Activated CD4-positive, CD25-positive, alpha-beta regulatory T cell treated with anti-CD3 and anti-CD28 coated beads, Interleukin-2, amount 50 U/mL, for 24 hours (primary cell): ENCODE measurements at places on chromosomes 2 and 18.
A peak's percentile ranks its signal among the peaks of the same experiment; 100 is the strongest.

DNA sequence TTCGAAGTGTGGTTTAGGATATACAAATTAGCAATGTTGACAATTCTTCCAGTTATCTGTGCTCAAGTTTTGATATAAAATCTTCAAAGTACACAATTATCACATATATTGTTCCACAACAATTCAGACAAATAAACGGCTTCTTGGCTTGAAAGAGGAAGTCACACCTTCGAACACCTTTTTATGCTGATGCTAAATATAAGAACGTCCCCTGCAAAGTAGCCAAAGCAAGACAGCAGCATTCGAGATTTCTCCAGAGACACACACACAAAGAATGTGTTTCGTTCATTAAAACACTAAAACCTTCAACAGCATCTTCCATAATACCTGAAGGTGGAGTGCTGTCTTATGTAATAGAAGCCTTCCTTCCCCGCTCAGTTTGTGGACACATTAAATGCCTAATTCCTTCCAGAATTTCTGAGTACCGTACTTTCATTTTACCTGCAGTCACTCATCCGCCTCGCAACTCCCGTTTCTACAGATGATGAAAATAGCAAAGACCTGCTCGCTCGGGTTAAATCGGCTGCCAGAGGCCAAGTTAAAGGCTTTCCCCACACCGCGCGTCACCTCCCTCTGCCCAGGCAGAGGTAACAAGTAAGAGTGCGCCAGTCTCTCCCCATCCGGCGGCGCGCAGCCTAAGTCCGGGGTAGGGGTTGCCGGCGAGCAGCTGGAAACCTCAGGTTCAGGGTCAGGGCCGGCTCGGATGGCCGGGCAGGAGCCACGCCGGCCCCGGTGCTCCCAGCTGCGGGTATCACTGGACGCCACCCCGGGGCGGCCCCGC is 847 bp downstream of the SERPINE2 start:
- peak; percentile 68 for ATAC-seq

DNA sequence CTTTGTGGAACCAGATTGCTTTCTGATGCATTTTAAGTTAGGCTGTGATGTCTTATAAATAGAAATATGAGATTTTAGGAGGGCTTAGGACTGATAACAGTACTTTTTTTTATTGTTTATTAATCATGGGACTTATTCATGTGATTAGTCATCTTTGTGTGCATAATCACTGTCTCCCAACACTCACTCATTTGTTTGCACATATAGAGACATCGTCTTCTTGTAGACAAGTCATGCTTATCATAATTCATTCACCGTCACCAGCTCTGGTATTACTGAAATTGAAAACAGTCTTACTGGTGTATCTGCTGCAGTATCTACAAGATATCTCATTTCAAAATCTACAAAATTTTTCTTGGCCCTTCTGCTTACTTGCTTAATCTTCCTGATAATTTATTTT is 45.8 kb downstream of the WDR7 start:
- peak; percentile 78 for ATAC-seq

- ATAC-seq = no peak
These were observed 2.0 kb downstream of the IDH1 start for GRCh38 chr2:208252716-208253492.

DNA sequence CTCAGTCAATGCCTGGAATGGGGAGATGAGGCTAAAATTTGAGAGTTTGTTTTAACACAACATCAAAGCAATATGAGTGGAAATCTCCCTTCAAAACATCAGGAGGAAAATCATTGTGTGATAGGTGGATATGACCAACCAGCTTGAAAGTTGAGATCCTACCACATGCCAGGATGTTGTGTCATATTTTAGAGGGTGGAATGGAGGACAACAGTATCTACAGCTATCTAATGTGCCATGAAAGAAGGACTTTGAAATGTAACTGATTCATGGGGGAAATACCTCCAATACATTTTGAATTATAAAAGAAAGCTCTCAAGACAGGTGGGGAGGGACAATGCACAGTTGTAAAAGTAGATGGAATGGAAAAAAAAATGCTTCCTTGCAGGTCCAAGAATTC is 87.8 kb downstream of the SP100 start:
- ATAC-seq = no peak

DNA sequence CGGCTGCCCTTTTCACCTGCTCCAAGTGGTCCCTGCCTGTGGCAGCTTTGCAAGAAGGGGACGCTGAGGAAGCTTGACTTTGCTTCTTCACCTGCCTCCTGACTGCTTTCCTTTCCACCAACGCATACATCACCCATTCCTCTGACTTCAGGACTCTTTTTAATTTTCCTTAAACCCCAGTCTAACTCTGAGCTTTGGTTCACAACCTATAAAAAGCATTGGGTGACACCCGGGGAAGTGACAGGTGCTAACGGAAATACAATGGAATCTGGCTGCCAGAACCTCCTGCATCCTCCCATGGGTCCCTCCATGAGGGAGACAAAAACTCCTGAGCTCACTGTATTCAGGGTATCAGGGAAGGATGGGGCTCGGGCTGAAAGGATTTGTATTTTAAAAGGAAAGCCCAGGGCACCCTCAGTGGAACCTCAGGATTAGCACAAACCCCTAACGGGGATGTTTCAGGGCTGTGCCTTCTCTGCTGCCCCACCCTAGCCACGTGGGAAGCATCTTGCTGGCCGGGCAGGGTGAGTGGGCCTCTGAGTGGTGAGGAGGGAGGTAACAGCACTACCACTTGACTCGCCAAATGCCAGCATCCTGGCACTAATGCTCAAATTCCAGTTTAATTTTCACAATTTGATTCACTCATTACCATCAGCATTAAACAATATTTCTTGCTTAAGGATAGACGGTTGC is 284.8 kb downstream of the CELF4 start:
- no peak for ATAC-seq

- ATAC-seq = no peak
These were observed 503.9 kb downstream of the PID1 start for GRCh38 chr2:228767196-228767595.

- ATAC-seq = no peak
These were observed 821 bp upstream of the EML6 start for GRCh38 chr2:54722641-54723040.

- no peak for ATAC-seq
These were observed 4.7 kb upstream of the CXCR4 start for GRCh38 chr2:136122661-136123060.

DNA sequence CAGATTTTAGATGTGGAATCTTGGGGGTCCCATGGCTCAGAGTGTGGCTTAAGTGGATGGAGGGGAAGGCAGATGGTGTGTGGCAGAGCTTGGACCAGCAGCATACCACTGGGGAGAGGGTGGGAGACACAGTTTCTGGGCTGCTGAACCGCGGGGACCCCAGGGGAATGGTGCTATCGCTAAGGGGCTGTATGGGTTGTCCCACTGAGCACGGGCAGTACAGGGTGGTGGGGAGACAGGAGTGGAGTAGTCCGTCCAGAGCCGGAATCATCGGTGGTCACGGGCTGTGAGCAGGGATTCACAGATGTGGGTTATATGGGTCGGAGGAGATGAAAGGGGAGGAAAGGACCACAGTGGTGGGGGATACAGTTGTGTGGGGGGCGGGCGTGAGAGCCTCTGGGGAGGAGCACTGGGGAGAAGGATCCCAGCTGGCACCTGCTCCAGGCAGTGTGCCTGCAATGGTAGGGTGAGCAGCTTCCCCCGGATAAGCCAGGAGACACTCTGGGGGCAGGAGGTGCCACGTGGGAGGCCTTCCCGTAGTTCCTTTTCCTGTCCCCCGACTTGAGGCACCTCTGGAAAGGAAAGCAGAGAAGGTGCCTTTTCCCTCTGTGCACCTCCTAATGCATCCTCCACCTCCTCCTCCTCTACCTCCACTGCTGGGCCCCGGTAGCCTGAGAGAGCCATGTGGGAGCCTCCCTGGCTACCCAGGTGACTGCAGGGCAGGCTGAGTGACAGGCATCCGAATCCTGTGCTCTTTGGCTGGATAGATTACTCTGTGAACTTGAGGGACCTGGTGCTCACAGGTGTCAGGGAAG is 24.9 kb downstream of the IGFBP5 start:
- no peak for ATAC-seq

DNA sequence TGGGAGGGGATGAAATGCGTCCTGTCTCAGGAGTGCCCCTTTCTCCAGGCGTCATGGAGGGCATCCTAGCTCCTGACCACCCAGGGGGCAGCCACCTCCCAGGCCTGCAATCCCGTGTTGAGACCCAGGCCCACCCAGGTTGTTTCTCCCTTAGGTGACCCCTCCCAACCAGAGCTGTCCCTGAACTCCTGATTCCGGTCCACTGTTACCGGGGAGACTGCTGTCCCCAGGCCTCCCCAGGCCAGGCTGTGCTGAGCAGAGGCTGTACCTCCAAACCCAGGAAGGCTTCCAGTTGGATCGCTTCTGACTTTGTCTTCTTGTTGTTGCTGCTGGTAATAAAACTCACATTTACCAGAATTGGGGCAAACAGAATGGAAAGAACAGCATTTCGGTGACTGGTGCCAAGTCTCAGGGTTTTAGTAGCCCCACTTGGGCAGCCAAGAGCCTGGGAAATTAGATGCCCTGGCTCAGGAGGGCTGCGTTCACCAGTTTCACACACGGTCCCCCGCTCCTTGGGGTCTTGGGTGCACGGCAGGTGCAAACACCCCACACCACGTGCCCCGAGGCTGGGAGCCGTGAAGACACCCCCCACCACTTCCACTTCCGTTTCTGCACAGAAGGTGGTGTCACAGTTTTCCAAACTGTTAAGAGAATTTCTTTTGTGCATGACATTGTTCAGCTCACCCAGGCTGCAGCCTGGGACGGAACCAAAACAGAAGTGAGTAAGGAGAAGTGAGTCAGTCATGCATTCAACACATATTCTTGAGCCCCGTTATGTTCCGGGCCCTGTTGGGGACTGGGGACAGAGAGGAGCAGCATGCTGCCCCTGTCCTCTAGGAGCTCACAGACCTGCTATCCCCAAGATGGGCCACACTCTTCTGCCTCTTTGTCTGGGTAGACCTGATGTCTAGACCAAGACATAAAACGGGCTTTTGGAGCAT is 29.4 kb downstream of the ITM2C start:
- no peak for ATAC-seq

DNA sequence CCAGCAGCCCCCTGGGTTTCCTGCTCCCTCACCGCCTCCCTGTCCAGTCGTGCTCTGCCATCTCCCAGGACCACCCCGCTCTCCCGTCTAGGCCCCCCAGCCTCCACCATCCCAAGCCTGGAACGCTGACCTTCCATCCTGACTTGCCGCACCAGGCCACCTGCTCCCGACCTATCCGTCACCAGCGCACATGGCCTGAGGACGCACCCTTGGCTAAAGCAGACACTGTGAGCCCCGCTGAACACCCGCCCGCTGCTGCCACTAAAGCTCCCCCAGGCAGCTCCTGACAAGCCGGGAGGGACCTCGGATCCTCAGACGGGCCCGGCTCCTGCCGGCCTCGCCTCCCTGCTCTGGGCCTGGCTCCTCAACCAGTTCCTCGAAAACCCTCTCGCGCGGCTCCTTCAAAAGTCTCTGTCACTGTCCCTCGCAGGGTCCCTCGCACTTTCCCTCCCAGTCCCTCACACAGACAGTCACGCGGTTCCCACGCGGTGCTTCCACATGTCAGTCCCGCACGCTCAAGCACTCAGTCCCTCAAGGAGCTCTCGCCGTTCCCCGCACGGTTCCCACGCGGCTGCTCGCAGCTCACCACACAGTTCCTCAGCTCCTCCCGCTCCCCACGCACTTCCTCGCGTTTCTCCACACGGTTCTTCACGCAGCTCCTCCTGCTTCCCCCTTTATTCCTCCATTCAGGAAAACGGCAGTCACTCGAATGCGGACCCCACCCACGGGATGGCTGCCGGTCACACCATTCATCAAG is 42.4 kb downstream of the KIF1A start:
- ATAC-seq = no peak

DNA sequence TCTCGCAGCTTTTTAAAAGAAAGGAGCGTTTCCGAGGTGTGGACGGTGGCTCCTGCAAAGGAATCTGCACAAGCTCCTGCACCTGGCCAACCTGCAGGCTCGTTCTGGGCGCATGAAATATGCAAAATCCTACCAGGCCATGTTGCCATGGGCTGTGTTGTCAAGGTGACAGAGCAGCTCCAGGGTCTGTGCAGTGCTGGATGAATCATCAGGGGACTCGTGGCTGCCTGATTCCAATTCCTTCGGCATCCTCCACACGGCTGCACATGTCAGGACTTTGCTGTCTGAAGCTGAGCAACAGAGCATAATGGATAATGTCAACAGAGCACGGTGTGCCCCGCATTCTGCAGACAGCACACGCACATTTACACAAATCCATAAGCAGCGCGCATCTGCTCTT is 120.5 kb downstream of the EIPR1 start:
- ATAC-seq = no peak

GRCh38 chr2:194182888-194183287 is 1474.1 kb upstream of the SLC39A10 start:
- no peak for ATAC-seq

GRCh38 chr2:196984903-196985302 is 58.4 kb upstream of the PGAP1 start:
- no peak for ATAC-seq

DNA sequence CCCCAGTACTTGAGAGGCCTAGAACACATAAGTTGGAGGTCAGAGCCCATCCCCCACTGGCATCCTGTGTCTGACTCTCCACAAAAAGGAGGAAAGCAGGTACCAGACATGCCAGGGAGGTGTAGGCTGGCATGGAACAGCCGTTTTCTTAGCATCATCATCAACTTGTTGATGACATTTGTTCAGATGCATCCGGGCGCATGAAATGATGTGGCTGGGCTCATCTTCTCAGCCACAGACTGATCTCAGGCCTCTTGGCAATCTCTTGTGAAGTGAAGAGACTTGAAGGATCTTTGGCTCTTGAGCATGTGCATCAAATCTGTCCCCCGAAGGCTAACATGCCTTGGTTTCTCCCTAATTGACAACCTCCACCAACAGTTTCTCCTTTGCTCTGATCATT is 243.3 kb downstream of the TSN start:
- no peak for ATAC-seq

DNA sequence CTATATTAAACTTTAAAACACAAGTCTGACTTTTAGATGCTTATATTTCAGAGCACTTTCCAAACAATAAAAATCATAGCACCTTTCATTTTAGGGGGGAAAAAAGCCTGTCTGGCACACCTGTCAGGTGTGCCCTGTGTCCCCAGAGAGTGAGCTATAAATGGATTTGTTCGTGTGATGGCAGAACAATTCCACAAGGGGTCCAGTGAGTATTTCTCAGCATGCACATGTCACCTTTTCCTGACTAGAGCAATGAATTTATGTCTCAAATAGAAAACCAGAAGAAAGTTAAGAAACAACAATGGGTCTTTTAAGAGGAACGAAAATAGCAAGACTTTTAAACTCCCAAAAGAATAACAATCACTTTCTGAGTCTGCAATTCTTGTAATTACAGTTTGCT is 55.9 kb downstream of the ACVR1C start:
- ATAC-seq = no peak

DNA sequence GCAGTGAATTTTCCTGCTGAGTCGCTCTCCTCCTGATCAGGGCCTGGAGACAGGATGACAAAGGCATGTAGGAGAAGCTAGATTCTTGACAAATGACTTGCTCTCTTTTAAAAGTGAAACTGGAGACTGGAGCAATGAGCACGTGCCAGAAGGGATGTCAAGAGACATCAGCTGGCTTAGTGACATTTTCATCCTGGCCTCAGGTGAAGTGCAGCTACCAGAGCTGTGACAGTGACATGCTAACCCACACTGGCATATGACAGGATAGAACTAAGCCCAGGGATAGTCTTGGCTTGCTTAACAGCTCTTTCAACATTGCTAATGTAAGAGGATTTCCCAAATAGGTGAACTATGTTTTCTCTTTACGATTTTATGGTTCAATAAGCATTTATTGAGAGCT is 757.5 kb upstream of the DDX18 start:
- ATAC-seq = no peak
